ENCODE measurements at places on chromosomes 1 and 21. TPM values are rescaled to one million over a fixed set of nuclear protein-coding genes. Genes with fewer than 3 reads are reported as not detected.

CYYR1 gene
- total RNA-seq, result not detected

RGS1 gene
- not detected for total RNA-seq

PADI1 gene
- 0.95 TPM for total RNA-seq

GRCh38 chr1:209008586-209008985, 574.9 kb upstream of the CAMK1G start:
- H3K4me1 ChIP-seq, result no peaks in the 10 kb centered on the region
- no peak for DNase-seq
- no peaks in the 10 kb centered on the region for H3K27me3 ChIP-seq
- H3K27ac ChIP-seq, result no peak overlapping the region
- H3K36me3 ChIP-seq, result no peaks in the 10 kb centered on the region

DNA sequence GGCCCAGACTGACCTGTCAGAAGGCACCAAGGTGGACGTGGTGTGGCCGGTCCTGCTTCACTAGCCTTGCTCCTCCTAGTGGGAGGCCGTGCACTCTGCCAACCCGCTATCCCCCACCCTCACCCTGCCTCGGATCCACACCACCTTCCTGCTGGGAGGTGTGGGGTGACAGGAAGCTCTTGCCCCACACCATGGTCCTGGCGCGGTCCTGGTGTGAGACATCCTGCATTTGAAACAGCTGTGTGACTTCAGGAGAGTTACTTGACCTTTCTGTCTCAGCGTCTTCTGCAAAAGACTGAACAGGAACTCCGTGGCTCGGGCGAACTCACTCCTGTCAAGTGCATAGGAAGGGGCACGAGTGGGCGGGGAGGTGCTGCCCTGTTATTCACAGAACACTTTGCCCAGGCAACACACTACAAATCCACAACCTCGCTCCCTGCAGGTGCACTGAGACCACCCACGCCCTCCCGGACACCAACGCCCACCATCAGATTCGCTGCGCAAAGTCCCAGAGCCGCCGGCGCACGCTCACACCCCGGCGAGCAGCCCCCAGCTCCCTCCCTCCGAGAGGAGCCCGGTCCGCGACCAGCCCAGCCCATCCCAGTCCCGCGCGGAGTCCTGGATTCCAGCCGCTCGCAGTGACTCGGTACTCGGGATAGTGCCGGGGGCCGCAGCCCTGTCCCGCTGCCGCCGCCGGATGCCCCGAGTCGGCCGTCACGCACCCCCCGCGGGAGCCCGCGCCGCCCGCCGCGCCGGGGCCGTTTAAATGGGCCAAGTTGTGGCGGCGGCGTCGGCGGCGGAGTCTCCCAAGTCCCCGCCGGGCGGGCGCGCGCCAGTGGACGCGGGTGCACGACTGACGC, at the start of gene SAMD11:
TSS of gene SAMD11 (plus strand) at position 793 of the 860 bp plus-strand sequence. CDS start 509 bp downstream, outside the sequence.
- H3K4me3 ChIP-seq, result peak within 1 kb of the TSS; percentile 86
- peak; percentile 74 for DNase-seq
- H3K36me3 ChIP-seq, result peaks cover 4% of the 10 kb centered on the region
- H3K27ac ChIP-seq, result no peak within 1 kb of the TSS

DNA sequence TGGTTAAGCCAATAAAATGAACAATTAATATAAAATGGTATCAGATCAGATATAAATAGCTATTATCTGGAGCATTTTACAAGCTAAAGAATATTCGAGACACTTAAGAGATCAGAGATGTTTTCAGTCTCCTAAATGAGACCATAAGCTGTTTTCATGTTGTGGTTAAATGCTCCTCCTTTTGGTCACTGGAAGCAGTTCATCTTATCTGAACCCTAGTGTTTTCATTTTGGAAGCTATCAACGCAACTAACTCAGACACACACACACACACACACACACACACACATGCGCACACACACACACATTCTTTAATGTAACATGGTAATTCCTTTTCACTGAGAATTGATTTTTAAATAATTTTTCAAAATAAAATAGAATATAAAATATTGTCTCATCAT, 10.0 kb upstream of the LRRC8C start:
- H3K27ac ChIP-seq, result no peak overlapping the region
- no peak overlapping the region for H3K4me3 ChIP-seq
- DNase-seq, result no peak
- no peaks in the 10 kb centered on the region for H3K36me3 ChIP-seq
- H3K4me1 ChIP-seq, result no peaks in the 10 kb centered on the region
- H3K27me3 ChIP-seq, result peaks cover 1% of the 10 kb centered on the region

GRCh38 chr1:43436371-43436770, 17.4 kb downstream of the HYI start:
- peaks cover 23% of the 10 kb centered on the region for H3K36me3 ChIP-seq
- peaks cover 16% of the 10 kb centered on the region for H3K4me1 ChIP-seq

GRCh38 chr1:229863651-229864545, 203.1 kb upstream of the GALNT2 start:
- no peak overlapping the region for H3K4me3 ChIP-seq
- no peak for DNase-seq
- peaks cover 18% of the 10 kb centered on the region for H3K27me3 ChIP-seq
- peaks cover 18% of the 10 kb centered on the region for H3K4me1 ChIP-seq
- H3K27ac ChIP-seq, result no peak overlapping the region

DNA sequence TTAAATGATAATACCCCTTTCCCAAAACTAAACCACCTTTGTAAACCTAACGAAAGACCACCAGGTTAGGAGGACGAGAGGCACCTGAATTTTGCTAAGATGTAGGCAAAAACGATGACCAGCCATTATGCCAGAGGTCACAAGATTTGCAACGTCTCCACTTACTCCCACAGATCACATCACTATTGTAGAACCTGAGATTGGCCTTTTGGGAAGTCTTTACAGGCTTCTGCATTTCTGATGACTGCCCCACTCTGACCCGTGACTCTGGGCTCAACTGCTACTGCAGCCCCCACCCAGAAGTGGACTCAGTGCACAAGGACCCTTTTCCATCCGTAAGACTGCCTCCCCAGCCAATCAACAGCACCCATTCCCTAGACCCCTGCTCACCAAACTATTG, 36.4 kb upstream of the COL6A2 start:
- peaks cover 39% of the 10 kb centered on the region for H3K36me3 ChIP-seq
- H3K4me1 ChIP-seq, result peaks cover 66% of the 10 kb centered on the region
- H3K27ac ChIP-seq, result peak overlapping the region; percentile 96
- no peak overlapping the region for H3K4me3 ChIP-seq

Measured in HFFc6 (cell line).